Stimulated activated CD4-positive, alpha-beta T cell treated with anti-CD3 and anti-CD28 coated beads, Interleukin-4, amount 100 ng/mL, for 4 hours (primary cell): ENCODE measurements at places on chromosomes 1 and 21.

DNA sequence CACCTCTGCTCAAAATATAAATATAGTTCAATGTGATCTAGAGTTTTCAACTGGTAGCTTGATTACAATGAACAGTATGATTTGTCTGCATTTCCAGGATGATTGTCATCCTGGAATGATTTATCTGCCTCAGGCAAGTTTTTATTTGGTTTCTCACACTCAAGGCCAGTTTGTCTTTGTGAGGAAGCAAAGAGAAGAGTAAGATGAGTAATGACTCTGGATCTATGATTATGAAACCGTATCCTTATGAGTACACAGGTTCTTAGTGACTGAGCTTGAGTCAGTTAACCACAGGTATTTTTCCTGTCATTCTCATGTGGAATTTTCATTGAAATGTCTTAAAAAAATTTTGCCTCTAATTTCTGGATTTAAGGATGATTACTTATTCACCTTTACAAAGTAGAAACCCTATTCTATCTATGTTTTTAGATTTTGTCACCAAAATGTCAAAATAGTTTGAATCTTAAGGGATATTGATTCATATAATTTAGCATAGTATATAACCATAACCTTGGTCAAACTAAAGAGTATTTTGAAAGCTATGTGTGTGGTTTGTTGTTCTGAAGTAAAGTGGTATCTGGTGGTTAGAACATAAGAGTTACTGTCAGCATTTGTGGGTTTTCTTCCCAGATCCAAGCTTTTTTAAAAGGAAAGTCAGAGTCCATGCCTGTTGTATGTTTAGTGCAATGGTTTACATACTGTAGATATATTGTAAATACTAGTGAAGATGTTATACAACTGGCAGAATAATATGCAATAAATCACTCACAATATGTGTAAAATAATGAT, 145.0 kb downstream of the RASAL2 start:
- no peak for DNase-seq

DNA sequence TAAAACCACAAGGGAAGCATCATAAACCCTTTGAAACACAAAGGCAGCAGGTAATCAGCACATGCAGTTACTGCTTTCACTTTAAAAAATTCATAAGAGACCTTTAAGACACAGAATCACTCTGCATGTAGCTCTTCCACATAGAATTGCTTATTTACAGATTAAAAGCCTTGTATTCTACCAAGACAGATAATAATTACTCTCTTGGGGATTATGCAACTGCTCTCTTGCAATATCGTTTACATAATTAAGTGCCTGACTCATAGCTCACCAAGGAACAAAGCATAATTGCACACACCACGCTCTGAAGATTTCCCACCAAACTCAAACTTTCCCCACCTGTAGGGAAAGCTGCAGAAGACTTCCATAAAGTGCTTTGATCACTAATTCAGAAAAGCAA, 87.9 kb downstream of the VAV3 start:
- no peak for DNase-seq

DNA sequence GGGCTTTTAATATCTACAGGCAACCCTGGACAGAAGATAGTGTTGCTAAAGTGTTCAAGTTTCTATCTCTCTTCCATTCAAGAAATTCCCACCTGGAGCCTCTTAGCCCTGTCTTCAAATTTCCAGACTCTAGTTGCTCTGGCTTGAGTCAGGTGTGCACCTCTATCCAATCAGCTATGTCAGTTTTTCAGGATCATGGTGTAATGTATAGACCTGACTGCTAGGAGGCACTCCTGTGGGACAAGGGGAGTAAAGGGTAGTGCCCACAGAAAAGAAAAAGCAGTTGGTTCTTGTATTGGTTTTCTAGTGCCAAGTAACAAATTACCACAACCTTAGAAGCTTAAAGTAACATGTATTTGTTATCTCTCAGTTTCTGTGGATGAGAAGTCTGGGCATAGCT, 6.2 kb upstream of the ZRANB2 start:
- DNase-seq, result no peak

DNA sequence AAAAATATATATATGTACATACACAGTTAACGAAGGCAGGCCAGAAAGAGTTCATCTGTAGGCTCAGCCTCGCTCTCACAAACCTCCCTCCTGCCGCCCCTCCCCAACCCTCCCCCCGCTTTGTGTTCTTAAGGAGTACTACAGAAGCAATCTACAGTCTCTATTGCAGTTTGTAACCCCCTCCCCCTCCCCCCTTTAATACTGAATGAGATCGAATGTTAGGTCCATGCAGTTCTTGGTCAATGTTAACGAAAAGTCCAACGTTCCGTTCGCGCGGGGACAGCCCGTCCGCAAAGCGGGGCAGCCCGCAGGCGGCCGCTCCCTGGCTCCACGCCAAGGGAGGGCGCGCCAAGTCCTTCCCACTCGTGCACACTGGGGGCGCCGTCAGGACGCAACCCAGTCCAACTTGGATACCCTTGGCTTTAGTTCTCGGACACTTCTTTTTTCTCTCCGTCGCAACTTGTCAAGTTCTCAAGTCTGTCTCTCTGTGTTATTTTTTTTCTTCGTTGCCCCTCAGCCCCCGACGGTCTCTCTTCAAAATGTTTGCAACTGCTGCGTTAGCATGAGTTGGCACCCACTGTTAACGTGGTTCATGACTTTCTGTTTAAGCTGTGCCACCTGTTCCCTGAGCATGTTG, 2.2 kb downstream of the JUN start:
- DNase-seq, result peak; percentile 25

DNA sequence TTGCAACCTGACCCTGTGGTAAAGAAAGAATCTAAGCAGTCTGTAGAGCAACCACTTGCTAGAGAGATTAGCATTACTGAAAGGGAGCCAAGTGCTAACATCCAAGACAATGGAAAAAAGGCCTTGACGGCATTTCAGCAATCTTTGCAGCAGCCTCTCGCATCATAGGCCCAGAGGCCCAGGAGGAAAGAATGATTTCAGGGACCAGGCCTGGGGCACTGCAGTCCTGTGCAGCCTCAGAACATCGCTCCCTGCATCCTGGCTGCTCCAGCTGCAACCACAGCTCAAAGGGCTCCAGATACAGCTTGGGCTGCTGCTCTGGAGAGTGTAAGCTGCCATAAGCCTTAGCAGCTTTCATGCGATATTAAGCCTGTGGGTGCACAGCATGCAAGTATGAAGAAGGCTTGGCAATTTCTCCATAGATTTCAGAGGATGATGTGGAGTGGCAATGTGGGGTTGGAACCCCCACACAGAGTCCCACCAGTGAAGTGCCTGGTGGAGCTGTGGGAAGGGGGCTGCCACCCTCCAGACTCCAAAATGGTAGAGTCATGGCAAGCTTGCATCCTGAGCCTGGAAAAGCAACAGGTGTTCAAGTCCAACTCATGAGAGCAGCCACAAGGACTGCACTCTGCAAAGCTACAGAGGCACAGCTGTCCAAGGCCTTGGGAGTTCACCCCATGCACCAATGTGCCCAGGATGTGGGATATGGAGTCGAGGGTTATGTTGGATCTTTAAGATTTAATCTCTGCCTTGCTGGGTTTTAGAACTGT, 110.6 kb upstream of the HMGB4 start:
- DNase-seq, result no peak

DNA sequence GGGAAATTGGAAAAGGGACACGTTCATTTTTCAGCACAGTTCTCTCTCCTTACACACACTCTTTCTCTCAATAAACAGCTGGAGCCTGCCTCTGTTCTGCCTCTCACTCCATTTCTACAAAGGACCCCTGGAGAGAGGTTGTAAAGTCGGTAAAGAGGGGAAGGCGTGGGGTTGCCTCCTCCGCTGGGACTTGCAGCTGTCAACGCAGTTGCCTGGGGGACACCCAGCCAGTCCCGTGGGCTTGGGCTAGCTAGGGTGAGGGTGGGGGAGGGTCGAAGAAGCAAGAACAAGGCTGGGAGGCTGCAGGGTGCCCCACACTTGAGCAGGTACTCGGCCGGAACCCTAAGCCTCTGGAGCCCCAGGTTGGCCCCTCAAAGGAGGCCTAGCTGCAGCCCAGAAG, 27.6 kb downstream of the C1orf216 start:
- DNase-seq, result no peak

GRCh38 chr1:81186261-81186660, 614.5 kb upstream of the ADGRL2 start:
- no peak for DNase-seq

DNA sequence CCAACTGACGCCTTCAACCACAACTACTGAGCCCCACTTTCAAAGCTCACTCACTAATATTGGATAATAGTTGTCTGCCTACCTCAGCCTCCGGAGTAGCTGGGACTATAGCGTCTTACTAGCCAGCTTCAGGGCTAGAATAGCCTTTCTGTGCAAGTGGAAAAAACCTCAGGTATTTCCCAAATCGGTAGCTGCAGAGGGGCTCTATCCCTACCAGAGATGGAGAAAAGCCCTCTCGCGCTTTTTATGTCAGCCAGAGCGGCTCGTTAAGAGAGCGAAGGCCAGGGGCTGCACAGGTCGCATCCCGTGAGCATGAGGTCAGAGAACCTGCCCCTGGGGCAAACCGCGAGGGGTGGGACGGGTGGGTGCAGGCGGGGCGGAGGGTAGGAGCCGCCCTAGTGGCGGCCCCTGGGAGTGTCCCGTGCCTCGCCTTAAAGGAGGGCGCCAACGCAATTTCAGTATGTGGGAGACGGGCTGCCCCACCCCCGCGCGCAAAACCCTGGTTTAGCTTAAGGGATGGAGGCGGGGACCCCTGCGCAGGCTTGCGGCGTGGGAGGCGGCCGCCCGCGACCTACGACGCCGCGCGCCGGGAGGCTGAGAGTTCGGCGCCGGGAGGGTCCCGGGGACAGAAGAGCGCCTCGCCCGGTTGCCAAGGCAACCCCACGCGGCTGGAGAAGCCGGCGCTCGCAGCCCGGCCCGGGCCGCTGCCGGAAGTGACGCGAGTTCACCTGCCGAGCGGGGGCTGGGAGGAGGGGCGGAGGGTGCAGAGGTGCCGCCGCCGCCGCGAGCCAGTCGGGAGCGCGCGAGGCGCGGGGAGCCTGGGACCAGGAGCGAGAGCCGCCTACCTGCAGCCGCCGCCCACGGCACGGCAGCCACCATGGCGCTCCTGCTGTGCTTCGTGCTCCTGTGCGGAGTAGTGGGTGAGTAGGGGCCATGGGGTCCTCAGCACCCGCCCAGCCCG, at the start of gene CXADR:
CXADR (plus strand) TSS at position 791 of the 961 bp plus-strand sequence; CDS start at position 878, 87 bp downstream.
- DNase-seq, result peak; percentile 85

- DNase-seq, result no peak
Observed at GRCh38 chr1:92886886-92887419, 55.1 kb downstream of the RPL5 start.

DNA sequence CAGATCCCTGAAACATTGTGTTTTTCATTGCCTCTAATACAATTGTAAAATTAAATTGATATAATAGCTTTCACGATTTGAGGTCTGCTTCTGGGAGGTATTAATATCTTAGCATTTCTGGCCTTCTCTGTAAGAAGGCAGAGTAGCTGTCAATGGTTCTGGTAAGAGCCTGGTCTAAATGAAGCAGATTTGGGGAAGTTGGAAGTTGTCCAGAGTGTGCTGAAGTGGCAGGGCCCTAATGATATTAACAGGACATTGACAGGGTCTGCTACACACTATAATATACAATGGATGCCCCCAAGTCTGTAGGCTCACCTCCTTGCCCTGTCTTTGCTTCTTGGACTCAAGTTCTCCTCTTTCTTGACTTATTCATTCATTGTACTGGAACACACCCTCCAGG, 99.5 kb downstream of the C4BPA start:
- DNase-seq, result no peak

GRCh38 chr1:75334876-75335389, 200.7 kb downstream of the LHX8 start:
- DNase-seq, result no peak

- no peak for DNase-seq
Observed at GRCh38 chr1:66733348-66734017, 18.8 kb upstream of the DYNLT5 start.

GRCh38 chr1:87778896-87779295, 450.2 kb downstream of the LMO4 start:
- no peak for DNase-seq

GRCh38 chr1:155777582-155777981, 79.4 kb downstream of the GON4L start:
- DNase-seq, result no peak

GRCh38 chr1:213931836-213932235, 55.9 kb upstream of the PROX1 start:
- no peak for DNase-seq

GRCh38 chr1:205962821-205963221, 19.6 kb upstream of the SLC26A9 start:
- DNase-seq, result no peak
